ENCODE measurements at places on chromosomes 11 and 22.

DNA sequence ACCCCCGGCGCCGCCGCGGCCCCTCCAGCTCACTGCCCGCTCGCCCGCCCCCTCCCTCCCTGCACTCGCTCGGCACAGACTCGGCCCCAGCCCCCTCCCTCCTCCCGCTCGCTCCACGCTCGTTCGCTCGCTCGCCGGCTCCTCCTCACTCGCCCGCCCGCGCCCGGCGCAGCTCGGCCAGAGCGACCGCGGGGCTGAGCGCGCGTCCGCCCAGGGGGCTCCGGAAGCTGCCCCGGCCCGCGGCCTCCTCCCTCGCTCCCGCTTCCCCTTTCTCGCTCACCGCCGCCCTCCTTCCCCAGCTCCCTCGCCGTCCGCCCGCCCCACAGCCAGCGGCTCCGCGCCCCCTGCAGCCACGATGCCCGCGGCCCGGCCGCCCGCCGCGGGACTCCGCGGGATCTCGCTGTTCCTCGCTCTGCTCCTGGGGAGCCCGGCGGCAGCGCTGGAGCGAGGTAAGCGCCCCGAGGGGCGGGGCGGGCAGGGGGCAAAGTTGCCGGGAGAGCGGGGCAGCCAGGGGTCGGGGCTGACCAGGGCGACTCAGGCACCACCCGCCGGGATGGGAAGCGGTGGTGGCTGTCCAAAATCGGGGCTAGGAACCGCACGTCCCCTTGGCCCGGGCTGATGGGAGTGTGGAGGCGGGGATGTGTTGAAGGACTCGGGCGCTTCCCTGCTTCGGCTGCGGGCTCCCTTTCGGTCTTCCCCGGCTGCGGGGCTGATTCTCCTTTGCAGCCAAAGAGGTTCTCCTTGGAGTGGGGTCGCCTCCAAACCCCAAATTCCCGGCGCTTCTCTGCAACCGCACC, at the start of gene SEZ6L:
SEZ6L (plus strand) TSS at position 148 of the 797 bp plus-strand sequence; CDS start at position 356, 208 bp downstream.
- DNase-seq = no peak

GRCh38 chr11:84061726-84062125, 775.6 kb upstream of the CCDC90B start:
- no peak for DNase-seq

DNA sequence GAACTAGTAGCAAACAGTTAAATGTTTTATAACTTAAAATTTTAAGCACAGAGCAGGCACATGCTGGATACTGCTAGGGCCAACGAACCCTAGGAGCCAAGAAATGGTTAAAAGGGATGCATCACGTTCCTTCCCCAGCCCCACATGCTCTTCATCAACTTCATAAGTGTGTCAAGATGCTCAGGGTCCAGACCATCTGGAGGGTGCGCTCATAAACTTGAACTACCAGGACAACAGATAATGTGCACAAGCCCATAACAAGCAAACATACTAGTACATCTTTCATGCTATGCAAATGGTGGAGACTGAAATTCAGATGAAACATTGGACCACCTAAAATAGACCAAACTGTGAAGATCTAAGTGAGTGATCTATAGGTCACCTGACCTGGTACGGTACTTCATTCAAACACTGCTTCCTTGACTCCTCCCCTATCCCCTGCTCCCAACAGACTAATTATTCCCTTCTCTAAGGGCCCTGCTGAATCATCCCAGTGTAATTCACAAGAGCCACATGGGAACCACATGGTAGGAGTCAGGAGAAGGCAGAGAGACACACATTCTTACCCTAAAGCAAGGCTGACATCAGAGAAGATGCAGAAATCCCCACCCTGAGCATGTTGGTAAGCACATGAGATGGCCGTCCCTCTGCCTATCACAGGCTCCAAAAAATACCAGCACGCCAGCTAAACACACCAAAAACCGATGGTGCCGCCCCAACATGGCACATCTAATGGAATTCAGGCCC, 83.9 kb downstream of the ETS1 start:
- no peak for DNase-seq

GRCh38 chr11:35079611-35080010, 59.4 kb upstream of the CD44 start:
- DNase-seq = no peak

DNA sequence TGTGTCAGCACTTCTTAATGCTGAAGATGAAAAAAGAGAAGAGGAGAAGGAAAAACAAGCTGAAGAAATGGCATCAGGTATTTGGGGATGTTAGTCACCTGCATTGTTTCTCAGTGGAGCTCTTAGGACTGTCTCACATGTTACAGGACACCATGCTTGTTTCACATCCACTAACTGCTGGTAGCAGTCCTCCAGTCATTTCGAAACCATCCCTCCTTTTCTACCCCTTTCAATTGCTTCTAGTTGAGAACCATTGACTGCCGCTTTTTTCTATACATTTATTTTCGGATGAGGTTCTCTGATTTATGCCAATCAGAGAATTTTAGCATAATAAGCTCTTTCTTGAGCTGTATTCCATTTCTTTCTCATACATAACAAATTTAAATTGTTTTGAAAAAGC, 21.5 kb downstream of the BIRC2 start:
- DNase-seq = no peak

DNA sequence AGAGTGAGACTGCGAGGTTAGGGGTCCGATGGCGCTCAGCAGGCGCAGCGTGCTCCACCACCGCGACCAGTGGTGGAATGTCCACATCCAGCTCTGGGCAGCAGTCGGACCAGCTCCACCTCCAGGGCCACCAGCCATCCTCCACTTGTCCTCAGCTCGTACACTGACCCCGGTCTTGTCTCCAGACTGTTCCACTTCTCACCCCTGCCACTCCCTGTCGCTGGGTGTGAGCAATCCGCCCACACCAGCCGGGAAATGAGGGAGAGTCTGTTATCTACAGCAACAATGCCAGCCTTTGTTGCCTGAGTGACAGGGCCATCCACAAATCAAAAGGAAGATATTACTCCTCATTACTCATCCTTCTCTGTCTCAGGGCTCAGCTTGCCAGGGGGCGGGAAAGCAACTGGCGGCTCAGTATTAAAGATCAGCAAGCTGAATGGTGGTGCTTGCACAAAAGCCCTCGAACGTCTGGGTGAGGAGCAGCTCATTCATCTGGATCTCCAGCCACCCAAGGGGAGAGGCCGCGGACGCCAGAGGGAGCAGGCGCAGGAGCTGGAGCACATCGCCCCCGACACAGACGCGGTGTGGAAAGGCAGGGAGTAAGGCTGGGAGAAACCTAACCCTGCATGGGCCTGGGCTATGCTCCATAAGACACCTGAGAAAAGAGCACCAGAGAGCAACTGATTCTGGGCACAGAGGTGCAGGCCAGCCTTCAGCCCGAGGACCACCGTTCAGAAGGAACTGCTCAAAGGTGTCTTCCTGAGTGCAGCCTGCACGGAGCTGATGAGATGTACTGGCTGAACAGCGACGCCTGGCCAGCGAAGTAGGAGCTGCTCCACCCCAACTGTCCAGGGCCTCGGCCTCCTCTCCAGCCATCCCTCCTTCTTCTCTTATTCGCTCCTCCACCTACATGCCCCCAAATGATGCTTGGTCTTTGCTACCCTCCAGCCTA, 21.9 kb downstream of the IGSF9B start:
- no peak for DNase-seq

DNA sequence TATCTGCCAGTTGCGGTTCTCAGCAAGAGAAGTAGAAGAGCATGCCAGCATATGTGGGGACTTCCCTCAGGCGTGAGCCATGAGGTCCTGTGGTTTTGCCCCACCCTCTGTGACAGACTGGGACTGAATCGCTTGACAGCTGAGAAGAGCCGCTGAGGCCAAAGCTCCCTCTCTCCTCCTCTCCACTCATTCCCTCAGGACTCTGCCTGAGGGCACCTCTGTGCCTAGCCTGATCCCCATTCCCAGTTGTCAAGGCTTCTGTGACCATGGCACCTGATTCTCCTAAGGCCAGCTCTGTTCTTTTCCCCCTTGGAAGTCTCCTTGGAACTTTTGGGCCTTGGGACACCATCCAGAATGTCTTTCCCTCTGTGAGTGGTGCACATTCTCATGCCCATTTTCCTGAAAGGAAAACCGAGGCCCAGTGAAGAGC, 27.0 kb downstream of the ART5 start:
- peak; percentile 61 for DNase-seq

GRCh38 chr22:29517215-29517908, 36.2 kb downstream of the THOC5 start:
- no peak for DNase-seq

DNA sequence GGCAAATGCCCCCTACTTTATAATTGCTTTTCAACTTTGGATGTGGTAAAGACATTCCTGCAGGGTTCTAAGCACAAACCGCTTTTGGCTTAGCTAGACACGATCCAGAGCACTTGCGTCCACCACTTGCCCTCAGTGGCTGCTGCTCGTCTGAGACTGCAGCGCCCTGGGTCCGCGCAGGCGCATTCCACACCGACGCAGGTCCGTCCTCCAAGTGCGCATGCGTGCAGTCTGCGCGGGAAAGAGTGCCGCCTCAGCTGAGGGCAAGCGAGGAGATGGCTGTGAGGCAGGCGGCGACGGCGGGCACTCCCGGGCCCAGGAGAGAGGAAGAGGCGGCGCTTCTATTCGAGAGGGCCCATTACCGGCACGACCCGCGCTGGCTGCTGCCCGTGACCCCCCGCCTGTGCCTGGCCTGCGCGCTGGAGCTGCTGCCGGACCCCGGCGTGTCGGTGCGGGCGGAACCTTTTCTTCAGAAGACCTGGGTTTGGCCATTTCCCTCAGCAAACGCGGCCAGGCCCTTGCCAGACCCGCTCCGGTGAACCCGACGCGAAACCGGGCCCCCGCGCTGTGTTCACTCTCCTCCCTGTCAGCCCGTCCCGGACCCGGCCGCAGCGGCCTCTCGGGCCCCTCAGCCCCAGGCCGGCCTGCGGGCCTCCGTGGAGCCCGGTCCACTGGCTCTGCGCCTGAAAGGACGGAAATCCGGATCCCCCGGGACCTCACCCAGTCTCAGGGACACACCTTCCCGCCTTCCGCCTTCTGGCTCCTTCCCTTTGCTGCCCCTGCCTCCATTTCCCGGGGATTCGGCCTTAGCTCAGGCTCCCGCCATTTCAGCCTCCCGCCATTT, at the start of gene MEI1:
MEI1 (plus strand) TSS at position 240 of the 844 bp plus-strand sequence; CDS start at position 276, 36 bp downstream.
- DNase-seq = peak; percentile 91

DNA sequence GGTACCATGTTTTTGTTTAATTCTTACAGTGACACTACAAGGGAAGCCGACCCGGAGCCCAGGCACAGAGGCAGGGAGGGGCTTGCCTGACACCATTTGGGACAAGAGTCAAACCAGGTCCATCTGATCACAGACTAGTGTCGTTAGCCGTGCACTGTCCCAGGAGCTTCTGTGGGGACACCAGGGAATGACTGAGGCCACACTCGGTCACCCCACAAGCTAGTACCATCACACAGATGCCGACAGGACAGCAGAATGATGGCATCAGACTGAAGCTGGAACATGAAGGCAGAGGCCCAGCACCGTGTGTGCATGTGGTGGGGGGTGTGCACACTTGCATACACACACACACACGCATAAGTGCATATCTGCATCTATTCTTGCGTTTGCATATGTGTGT, 61.5 kb upstream of the NECTIN1 start:
- DNase-seq = no peak

- DNase-seq = no peak
Observed at GRCh38 chr11:119936426-119936825, 201.5 kb downstream of the TRIM29 start.

- DNase-seq = no peak
Observed at GRCh38 chr11:120869097-120869496, 154.8 kb upstream of the TBCEL start.

- no peak for DNase-seq
Observed at GRCh38 chr11:107770551-107770951, 58.7 kb upstream of the SLN start.

DNA sequence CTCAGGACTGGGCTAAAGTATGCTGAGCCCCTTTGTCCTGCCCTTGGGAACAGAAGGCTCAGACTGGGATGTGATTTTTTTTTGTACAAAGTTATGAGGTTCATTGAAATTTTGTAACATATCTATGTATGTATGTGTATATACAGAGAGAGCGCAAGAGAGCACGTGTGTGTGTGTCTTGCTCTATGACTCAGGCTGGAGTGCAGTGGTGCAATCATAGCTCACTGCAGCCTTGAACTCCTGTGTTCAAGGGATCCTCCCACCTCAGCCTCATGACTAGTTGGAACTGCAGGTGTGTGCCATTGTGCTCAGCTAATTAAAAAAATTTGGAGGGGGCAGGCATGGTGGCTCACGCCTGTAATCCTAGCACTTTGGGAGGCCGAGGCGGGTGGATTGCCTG, 5.7 kb downstream of the TMEM25 start:
- no peak for DNase-seq

DNA sequence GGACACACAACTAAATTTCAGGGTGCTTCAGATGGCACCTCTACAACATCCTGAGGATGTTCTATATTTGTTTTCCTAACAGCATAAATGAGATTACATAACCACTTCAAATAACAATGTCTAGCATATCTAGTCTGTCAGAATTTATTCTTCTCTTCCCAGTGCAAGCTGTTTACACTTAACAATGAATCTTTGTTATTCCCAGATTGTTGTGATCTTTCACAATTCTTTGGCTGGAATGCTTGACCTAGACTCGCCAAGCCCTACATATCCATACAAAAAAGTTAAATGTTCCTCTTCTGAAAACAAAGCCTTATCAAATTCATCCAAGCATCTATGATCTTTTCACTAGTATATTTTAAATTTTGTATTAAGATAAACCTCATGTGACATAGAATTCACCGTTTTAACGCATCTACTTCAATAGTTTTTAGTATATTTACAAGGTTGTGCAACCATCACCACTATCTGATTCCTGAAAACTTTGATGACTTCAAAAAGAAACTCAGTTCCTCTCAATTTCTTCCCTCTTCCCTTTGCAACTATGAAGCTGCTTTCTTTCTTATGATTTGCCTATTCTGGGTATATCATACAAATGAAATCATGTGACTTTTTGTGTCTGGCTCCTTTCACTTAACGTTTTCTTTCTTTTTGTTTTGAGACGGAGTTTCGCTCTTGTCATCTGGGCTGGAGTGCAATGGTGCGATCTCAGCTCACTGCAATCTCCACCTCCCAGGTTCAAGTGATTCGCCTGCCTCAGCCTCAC, 61.7 kb upstream of the CHRNA10 start:
- DNase-seq = no peak

DNA sequence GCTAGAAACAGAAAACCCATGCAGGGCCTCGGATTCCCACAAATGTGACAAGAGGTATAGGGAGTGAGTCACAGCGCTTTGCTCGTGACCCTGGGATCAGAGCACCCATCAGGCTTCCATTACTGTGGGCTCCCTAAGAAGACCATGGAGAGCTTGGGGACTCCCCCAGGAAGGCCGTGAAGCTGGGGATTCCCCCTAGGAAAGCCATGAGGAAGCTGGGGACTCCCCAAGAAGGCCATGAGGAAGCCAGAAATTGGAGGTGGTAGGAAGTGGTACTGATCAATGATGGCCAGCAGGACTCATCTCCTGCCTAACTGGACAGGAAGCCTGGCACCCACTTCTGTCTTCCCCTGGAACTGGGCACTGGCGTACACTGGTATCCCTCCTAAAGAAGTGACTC, 10.1 kb upstream of the DCPS start:
- DNase-seq = peak; percentile 61
